ENCODE measurements at places on chromosomes 13 and 19.

DNA sequence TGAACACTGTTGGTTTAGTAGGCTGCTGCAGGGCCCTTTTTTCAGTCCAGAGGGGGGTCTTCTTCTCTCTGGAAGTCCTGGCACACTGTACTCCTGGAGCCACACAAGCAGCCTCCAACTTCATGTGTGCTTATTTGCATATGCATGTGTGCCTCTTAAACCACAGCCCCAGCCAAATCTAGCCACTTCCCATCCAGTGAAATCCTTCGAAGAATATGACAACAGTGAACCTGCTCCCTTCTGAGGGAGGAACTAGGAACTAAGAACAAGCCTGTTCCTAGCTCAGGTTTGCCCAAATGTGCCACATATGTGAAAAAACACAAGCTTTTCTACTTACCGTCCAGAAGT lies 348.5 kb downstream of the FOXO1 start:
- no peak for DNase-seq

GRCh38 chr13:32736648-32737047 lies 150.4 kb downstream of the PDS5B start:
- DNase-seq, result no peak

GRCh38 chr13:108595436-108596274 lies 33.8 kb upstream of the MYO16 start:
- DNase-seq, result no peak

DNA sequence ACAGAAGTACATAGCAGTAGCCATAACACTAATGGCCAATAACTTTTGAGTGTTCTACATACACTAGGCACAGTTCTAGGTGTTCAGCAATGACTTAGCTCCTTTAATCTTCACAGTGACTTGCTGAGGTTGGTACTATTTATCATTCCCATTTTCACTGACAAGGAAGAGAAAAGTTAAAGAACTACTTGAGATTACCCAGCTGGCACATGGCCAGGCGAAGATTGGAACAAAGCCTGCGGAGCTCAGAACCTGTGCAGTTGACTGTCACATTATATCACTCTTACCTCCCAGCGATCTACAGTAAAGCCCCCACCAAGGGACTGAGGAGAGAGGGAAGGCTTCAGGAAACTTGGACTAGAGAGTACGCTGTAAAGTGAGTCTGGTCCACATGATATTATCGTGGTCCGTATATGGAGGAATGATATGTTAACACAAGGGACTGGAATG lies 42.4 kb upstream of the WDFY2 start:
- no peak for DNase-seq

DNA sequence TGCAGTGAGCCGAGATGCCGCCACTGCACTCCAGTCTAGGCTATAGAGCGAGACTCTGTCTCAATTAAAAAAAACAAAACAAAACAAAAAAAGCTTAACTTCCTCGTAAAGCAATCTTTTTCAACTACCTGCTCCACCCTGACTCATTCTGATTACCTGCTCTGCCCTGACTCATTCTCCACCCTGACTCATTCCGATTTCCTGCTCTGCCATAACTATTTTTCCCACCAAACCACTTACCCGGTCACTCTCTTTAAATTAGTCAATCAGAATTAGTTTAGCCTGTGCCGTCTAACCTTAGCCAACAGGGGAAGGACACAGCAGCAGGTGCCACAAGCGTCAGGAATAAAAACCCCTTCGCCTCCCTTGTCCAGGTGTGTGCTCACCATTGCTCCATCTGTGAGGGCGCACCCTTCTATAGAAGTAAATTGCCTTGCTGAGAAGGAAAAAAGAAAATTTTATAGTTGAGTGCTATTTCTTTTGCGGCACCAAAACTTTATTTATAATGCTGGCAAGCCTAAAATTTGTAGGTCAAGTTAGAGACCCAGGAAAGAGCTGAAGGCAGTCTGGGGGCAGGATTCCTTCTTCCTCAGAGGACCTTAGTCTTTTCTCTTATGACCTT lies 1.7 kb upstream of the IFT88 start:
- no peak for DNase-seq

GRCh38 chr19:35013820-35014754 lies 14.0 kb downstream of the GRAMD1A start:
- peak; percentile 28 for DNase-seq

DNA sequence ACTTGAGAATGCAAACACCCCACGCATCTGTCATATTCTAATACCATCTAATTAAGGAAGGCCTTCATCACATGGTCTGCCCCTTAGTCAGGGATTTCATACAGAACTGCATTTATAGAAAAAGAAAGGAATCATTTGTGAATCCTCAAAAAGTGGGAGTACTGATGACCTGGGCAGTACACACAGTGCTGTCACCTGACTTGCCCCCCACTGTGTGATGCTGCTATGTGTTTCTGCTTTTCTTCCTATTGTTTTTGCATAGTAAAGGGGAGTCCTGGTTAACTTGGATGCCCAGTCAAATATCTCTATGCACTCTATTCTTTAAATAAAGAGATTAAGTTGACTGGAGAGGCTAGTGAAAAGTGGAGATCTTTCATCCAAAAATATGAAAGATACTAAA lies 1921.2 kb upstream of the PRR20A start:
- no peak for DNase-seq

DNA sequence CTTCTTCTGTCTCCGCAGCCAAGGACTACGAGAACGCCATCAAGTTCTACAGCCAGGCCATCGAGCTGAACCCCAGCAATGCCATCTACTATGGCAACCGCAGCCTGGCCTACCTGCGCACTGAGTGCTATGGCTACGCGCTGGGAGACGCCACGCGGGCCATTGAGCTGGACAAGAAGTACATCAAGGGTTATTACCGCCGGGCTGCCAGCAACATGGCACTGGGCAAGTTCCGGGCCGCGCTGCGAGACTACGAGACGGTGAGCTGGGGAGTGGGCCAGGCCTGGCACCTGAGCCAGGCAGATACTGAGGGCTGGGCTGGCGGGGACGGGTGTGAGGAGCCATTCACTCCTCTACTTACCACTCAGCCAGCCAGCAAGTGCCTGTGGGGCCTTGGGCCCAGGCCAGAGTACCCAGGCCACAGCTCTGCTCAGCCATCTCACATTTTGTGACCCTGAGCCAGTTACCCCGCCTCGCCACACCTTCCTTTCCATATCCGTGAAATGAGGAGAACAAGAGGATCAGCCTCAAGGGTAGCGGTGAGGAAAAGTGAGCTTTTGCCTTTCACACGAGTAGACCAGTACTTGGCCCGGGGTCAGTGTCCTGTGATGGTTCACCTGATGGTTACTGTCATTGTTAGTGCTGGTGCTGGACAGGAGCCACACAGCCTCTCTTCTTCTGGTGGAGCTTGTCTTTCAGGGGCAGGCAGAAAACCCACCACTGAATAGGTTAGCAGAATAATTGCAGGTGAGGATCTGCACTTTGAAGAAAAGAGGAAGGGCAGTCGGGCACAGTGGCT lies 7.0 kb downstream of the PPP5C start:
- no peak for DNase-seq

GRCh38 chr13:86714495-86714894 lies 915.3 kb upstream of the SLITRK6 start:
- DNase-seq, result no peak

- DNase-seq, result no peak
Observed at GRCh38 chr13:23146811-23147625, 33.8 kb upstream of the SGCG start.

DNA sequence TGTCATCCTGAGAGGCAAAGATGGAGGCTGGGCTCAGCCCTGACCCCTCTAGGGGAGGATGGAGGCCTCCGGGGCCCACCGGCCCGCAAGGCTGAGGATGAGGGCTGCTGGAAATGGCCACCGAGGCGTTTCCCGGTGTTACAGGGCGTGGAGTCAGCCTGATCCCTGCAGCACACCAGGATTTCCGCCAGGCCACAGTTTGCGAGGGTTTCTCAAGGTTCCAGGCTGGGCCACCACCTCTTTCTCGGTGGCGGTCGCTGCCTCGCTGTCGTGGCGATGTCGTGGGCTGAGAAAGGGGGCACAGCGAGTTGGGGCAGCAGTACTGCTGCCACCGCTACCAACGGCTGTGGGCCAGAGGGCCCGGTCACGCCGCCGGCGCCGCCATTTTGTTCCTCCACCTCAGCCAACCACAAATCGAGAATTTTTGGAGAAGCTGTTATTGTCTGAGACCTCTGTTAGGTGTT lies at the start of gene CSNK1A1L:
TSS of gene CSNK1A1L (minus strand) at position 414 of the 464 bp plus-strand sequence. CDS start at position 6, 408 bp downstream.
- no peak for DNase-seq

GRCh38 chr13:95406176-95406575 lies 104.9 kb upstream of the ABCC4 start:
- no peak for DNase-seq

- peak; percentile 52 for DNase-seq
Observed at GRCh38 chr13:114049026-114049425, 75.2 kb upstream of the C13orf46 start.

- DNase-seq, result no peak
Observed at GRCh38 chr13:100234006-100234405, 145.1 kb downstream of the PCCA start.

DNA sequence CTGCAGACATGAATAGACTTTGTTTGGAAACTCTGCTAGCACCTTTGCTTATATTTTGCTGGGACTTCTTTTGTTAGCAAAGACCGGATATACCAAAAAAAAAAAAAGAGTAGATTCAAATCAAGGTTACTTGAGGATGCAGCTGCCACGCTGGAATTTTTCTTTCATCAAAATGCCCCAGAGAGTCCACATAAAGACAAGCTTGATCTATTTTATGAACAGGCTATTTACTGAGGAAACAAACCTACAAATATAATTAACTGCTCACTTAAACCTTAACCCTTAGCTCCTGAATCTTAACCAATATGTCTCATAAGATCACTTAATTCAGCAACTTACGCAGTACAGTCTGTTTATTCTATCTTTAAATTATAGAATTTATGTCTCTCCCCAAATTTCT lies 27.1 kb upstream of the DOCK9 start:
- DNase-seq, result no peak

GRCh38 chr13:81326913-81327312 lies 986.0 kb upstream of the SPRY2 start:
- no peak for DNase-seq

GRCh38 chr13:57595775-57596174 lies 35.8 kb upstream of the PCDH17 start:
- no peak for DNase-seq

GRCh38 chr19:928471-929202 lies 2.8 kb downstream of the ARID3A start:
- no peak for DNase-seq

GRCh38 chr13:101875091-101875490 lies 422.6 kb downstream of the ITGBL1 start:
- no peak for DNase-seq

DNA sequence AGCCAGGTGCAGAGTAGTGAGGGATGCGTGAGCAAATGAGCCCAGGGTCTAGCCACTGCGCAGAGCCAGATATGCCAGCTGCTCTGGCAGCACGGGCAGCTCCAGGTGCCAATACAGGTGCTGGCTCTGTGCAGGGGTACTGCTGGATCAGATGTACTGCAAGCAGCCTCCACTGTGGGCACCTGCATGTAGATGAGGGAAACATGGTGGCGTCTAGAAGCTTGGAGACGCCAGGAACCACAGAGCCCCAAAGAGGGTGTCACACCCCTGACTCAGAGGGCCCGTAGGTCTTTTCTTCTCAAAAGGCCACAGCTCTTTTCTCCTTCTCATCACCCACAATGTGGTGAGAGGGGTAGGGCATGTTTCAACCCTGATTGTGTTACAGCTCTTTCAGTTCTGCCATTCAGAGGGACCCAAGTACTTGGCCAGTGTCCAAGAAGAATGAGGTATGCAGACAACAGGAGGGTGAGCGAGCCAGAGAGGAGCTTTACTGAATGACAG lies 244.4 kb upstream of the SLITRK1 start:
- peak; percentile 48 for DNase-seq

- no peak for DNase-seq
Observed at GRCh38 chr13:89827552-89827951, 1519.9 kb upstream of the MIR17HG start.

DNA sequence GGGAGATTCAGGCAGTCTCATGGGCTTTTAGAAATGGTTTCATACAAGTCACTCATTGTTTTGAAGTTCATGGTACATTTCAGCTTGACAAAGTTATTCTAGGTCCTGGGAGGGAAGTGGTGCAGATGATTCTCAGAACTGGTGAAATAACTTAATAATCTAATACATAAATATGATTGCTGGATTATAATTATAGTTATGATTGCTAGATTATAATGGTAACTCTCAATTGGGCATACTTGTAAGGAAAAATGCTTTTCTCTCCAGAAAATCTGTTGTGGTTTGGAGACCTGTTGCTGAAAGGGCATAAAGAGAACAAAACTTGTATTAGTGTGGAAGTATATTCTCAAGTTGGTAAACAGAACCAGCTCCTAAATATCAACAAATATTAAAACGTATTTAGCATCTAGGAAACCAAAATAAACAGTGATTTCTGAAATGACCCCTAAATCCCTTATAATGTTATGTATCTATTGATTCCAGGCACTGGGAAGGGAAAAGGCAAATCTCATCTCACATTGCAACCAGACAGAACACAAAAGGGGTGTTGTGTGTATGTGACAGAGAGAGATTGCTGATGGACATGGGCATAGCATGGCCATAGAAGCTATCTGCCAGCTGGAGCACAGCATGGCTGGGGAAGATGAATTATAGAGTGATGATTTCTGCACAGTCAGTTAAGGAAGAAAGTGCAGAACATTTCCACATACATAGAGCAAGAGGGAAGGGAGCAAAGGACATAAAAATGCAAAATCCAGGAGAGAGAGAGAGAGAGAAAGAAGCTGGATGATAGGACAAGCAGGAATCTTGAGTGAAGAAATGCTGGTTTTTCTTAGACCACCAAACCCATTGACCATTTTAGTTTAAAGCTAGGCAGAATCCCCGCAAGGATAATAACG lies 87.1 kb upstream of the FRY start:
- no peak for DNase-seq

DNA sequence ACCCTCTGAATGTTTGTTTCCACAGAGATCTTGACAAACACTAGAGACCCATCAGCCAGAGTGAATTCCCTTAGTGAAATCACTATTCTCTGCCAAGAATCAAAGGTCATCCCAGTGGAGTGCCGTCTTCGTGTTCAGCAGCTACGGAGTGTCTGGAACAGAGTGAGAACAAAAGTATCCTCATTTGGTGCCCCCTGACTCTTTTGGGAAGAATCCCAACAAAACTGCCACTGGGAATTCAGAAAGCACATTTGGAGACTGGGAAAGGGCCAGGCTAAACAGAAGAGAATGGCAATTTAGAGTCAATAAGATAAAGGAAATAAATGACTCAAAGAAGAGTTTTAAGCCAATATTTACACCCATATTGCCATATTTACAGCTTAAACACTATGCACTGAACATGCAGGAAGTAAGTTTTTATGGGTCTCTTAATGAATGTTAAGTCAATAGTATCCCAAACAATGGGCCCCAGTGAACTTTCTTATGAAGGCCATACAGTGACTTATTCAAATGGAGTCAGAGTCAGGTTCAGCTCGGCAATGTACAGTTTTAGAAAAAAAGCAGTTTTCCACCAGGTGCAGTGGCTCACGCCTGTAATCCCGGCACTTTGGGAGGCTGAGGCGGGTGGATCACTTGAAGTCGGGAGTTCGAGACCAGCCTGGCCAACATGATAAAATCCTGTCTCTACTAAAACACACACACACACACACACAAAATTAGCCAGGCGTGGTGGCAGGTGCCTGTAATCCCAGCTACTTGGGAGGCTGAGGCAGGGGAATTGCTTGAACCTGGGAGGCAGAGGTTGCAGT lies 392.6 kb downstream of the KLF5 start:
- no peak for DNase-seq
